ENCODE measurements at places on chromosomes 11 and 22. TPM values are rescaled to one million over a fixed set of nuclear protein-coding genes. Genes with fewer than 3 reads are reported as not detected.

DNA sequence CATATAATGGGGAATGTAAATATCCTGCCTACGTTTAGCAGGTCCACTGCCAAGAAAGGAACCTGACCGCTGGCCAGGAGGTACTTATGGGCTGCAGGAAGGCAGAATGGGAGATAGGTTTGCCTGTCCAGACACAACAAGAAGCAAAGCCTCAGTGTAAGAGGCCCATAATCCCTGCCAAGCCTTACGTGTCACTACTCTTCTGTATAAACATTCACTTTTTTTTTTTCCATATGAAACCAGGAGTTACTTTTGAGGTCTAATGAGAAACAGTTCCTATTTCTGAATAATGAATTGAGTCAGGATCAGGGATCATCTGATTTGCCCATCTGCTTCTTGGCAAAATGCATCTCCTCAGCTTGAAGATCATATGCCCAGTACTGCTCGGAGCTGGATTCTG is 230.2 kb downstream of the NTM start:
- DNase-seq = no peak

GRCh38 chr11:24624432-24624831 is 127.6 kb downstream of the LUZP2 start:
- no peak for DNase-seq

GRCh38 chr11:11786771-11787170 is 55.0 kb upstream of the USP47 start:
- no peak for DNase-seq

- no peak for DNase-seq
Observed at GRCh38 chr11:121645001-121645400, 192.2 kb upstream of the SORL1-AS1 start.

- DNase-seq = no peak
Observed at GRCh38 chr11:13208921-13209320, 68.7 kb upstream of the BMAL1 start.

- DNase-seq = peak; percentile 86
Observed at GRCh38 chr22:23182309-23183060, 2.2 kb downstream of the BCR start.

DNA sequence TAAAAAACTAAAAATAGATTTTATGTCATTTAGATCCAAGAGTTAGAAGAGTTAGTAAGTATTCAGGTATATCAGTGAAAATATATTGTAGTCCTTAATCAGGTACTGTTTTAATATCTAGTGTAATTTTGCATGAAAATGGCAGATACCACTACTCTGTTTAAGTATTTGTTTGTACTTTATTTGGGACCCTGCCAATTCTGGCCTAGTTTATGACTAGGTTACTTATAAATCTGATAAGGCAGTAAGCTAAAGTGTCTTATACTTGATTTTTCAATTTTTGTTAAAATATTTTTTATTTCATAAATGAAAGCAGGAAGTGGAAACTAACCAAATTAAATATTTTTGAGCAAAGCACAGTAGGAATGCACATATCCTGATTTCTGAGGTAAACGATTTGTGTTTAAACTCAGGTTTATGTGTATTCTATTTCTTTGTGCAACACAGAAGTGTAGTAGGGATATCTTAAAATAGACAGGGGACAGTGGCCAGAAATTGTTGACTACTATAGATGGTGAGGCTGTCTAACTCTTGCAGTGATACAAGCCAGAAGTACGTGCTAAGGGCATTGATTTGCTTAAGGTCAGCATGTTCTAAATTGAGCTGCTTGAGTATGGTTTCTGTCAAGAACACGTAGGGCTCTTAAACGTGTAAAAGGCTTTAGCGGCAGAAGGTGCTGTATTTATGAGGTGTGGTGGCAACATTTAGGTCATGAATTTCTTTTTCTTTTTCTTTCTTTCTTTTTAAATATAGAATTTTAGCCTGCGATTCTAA is 34.0 kb downstream of the HIPK3 start:
- DNase-seq = no peak

GRCh38 chr11:120660024-120660565 is 148.5 kb downstream of the GRIK4 start:
- peak; percentile 54 for DNase-seq

DNA sequence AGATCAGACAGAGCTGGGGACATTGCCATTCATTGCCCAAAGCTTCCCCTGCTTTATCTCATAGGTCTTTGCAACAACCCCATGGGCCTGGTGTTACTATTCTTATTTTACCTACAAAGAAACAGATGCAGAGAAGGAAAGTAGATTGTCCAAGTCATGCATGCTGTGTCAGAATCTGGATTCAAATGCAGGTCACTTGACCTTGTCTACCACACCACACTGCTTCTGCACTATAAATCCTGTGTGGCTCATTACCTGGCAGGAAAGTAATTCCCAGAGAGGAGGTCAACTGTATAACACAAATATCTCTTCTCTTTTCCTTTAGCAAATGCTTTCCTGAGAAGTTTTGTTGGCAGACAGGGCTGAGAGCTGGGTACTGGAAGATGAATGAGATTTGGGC is 18.5 kb downstream of the PLEKHB1 start:
- DNase-seq = no peak

The FAM180B gene
- not detected for total RNA-seq

The TEX12 gene
- total RNA-seq = 0.32 TPM

The LINC01488 gene
- not detected for total RNA-seq

The PTPRJ gene
- 20.8 TPM for total RNA-seq

The MISFA gene
- total RNA-seq = 3.0 TPM

The KRTAP5-7 gene
- not detected for total RNA-seq

The IL10RA gene
- 57.1 TPM for total RNA-seq

Measured in activated CD4-positive, alpha-beta T cell treated with anti-CD3 and anti-CD28 coated beads for 36 hours (primary cell).